ENCODE measurements at places on chromosomes 2 and 18.

DNA sequence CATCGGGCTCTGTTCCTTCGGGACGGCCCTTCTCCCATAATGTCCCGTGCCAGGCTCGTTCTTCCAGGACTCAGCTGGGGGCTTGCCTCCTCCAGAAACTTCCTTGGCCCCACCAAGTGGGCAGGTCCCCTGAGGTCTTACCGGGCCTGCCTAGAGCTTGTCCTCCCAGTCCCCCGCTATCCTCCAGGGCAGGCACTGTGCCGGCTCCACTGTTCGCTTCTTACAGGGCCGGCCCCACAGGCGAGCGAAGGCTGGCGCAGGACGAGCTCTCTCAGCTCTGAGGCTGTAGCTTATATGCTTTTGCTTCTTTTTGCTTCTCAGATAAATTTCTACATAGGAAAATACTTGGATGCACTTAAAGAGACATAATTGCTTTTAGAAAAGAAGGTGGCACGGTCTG is 229.4 kb downstream of the TWIST2 start:
- no peak for DNase-seq

DNA sequence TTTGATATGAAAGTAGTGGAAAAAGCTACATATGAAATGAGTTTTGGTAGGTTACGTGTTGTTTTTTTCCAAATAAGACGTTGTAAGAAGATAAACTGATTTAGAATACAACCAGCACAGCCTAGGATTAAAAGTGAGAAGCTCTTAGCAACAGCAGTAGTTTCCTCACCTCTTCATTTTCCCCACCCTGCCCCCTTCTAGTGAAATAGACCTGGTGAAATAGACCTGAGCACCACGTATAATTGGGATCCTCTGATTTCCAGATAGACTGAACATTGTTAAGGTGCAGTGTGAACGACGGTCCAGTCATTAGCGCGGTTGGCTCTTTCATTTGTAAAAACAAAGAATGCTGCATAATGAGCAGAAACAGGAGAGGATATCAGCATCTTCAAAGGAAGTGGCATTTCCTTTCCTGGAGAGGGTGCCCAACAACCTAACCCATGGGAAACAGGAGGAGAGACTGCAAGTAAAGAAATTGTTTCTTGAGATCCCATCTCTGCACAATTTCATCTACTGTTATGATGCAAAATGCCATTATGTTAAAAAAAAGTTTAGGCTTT is 114.3 kb downstream of the FIGN start:
- DNase-seq, result no peak

DNA sequence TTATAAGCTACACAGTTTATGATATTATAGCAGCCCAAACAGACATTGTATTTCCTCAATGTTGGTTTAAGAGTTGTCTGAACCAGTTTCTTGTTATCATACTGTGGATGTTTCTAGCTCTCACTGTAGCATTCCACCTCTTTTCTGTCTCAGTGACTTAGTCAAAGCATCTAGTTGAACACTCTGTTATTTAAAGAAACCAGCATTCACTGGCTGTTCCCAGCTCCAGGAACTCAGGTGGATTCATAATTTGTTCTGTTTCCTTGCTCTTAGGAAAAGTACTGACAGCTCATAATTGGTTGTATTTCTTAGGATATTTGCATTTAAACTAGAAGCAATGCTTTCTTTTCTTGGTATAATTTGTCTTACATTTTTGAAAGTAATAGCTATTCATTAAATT is 17.5 kb downstream of the LRATD1 start:
- DNase-seq, result no peak

DNA sequence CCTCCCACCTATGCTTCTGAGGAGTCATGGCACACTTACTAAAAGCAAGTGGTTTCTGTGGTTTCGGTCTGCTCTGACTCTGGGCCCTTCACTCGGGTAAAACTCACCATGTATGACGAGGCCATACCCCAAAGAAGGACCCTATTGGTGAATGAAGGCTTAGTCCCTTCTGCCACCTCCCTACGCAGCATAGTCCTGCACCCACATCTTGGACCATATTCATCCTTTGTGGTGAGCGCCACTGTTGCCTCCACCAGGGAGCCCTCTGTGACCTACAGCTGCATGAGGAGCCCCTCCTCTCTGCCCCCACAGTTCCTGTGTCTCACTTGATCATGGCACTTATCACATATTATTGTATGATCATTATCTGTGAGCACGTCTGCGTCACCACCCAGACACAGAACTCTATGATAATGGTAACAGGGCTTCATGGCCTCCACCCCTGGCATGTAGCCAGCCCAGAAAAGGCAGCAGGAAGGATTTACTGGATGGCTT is 113.3 kb downstream of the TFCP2L1 start:
- no peak for DNase-seq

DNA sequence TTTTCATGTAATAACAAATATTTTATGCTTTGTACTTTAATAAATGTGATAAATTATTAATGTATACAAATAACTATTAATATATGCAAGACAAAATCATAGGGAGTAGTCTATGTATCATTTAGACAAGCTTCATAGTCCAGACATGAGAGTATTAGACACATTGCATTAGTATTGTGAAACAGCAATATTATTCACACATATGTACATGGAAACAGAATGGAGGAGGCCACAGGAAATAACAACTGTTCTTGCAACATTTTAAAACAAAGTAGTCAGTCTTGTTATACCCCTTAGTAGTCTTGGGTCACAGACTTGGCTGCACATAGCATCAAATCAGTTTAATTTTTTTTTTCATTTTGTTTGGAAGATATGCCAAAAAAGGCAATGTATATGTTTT is 15.8 kb downstream of the DSC1 start:
- DNase-seq, result no peak

GRCh38 chr18:59056706-59057492 is 82.8 kb upstream of the SEC11C start:
- DNase-seq, result no peak

- DNase-seq, result no peak
Observed at GRCh38 chr18:60082790-60083189, 183.0 kb downstream of the PMAIP1 start.

DNA sequence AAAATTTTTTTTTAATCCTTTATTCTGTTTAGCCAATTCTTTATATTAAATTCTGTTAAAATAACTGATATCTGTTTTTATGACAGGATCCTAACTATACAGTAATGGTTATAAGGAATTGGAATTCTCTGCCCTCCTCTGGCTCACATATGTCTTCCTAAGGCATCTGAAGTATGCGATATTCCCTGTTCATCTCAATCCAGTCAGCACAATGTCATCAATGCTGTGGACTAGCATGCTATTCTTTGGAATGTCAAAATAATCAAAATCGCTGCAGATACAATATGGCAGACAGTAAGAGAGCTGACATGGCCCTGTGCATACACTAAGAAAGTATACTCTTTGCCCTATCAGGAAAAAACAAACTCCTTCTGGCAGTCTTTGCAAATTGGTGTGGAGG is 107.6 kb downstream of the AP1S3 start:
- no peak for DNase-seq

DNA sequence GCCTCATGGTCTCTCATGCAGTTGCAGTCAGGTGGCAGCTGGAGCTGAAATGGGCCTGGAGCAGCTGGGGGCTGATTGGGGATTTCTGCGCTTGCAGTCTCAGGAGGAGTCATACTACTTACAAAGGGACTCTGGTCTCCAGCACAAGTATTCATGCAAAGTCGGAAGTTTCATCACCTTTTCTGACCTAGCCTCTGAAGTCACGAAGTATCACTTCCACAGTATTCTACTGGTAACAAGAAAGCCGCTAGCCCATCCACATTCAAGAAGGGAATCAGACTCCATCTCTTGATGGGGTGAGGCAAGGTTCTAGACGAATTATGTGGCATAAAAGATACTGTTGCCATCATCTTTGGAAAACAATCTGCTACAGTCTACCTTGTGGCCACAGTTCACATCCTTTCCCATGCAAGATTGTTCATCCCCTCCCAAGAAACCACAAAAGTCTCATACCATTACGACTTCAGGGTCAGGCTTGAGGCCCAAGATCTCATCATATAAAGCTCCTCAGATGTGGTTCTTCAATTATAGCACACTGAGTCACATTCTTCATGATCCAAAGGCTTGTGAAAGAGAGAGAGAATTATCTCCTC is 95.3 kb downstream of the SMC6 start:
- no peak for DNase-seq

- DNase-seq, result no peak
Observed at GRCh38 chr2:2260696-2261268, 70.3 kb downstream of the MYT1L start.

GRCh38 chr2:20365249-20365817 is 14.7 kb upstream of the PUM2 start:
- DNase-seq, result no peak

DNA sequence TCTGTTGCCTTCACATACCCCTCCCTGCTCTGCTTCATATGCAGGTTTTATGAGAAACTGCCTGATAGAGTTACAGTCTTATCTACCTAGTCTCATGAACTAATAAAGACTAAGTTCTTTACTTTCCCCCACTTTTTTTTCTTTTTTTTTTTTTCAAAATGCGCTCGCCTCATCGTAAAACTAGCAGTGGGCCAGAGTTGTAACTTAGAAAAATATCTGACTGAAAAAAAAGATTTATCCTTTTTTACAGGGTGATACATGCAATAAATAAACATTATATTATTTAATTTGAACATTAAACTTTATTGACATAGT is 52.9 kb upstream of the STAT1 start:
- no peak for DNase-seq

DNA sequence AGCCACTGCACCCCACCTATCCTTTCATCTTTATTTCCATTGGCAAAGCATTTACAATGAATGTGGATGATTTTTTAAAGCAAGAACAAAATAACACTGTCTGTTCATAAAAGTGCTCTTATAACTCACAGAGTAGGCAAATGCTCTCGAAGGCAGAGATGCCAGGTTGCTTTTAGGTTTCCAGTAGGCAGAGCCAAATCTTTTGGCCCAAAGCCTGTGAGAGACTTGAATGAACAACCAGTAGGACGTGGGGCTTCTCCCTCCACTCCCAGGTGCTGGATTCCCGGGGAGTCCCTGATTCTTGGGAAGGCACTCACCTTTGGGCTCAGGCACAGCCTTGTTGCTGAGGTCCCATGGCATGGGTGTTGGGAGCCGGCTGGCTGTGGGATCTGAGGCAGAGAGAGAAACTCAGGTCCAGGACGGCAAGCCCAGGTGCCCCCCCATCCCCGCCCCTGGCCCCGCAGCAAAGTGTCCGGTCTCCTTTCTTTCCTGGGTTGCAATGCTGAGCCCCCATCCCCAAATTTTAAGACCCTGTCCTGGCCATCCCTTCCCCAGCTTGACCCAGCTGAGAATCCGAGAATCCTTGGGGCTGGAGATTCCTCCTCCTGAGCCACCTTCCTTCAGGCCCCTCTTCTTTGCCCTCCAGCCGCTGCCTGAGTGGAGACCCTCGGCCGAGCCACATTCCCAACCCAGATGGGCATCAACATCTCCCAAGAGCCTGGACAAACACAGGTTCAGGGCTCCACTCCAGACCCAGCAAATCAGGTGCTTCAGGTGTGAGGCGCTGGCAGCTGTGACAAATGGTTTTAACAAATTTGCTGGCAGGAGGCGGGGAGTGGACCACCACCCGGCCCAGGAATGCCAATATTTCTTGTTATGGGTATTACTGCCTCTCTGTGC is 5.8 kb downstream of the NEURL3 start:
- DNase-seq, result no peak

DNA sequence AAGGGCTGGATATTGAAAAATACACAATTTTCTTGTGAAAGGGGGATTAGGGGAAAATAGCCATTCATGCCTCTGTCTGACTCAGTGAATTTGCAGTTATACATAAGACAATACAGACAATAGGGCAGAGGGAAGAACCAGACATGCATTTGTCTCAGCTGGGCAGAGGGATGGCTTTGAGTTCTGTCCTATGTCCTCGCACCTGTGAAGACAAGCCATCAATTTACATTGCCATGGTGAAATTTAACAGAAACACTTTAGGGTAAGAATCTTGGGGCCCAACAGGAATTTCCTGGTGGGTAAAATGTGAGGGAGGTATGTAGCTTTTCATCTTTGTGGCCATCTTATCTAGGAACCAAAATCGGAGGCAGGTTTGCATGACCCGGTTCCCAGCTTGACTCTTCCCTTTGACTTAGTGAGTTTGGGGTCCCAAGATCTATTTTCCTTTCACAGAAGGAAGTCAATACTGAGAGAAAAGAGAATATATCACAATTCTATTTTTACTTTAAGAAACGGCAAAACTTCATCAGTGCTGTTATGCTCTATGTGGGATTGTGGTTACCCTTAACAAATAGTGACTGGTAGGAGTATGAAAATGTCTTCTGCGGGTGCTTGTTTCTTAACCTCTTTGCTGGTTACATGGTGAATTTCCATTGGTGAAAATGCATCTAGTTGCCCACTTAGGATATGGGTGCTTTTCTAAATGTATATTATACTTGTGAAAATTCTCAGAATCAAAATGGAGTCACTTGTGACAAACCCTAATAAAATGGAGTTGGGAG is 221.8 kb downstream of the SPP2 start:
- no peak for DNase-seq

DNA sequence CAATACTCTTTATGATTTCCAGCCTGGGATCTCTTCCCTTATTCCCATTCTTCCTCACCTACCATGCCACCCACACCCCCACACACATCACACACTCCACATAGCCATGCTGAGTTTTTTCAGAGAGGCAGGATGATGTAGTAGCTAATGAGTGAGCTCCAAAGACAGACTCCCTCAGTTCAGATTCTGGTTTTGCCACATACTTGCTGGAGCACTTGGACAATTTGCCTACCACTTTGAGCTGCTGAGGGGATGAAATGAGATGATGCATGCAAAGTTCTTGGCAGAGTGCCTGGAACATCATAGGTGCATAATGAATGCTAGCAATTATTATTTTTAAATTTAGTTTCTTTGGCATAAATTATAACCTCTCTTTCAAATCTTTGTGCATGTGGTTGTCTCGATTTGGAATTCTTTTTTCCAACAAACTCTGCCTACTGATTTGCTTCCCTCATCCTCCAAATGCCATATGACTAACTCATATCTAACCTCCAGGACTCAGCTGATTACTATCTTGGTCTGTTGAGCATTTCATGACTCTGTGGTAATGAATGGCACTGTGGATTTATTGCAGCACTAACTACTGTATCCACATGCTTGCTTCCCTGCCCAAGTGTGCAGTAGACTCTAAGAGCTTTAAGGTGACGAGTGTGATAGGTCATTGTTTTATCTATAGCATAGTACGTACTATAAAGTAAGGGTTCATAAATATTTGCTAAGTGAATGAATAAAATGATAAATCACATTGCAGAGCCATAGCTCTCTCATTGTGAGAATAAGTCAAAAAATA is 99.1 kb downstream of the TACR1 start:
- DNase-seq, result no peak

- DNase-seq, result no peak
Observed at GRCh38 chr2:218284106-218284811, 8.0 kb downstream of the TMBIM1 start.

Data from NCI-H1417 treated with DMSO at 0.1 percent for 48 hours (cell line).